ENCODE measurements at places on chromosomes 7 and 10. TPM values are rescaled to one million over a fixed set of nuclear protein-coding genes. Genes with fewer than 3 reads are reported as not detected.

EVX1 gene
- not detected for total RNA-seq

FAM241B gene
- not detected for total RNA-seq

ADAM8 gene
- total RNA-seq: 7.8 TPM

DNA sequence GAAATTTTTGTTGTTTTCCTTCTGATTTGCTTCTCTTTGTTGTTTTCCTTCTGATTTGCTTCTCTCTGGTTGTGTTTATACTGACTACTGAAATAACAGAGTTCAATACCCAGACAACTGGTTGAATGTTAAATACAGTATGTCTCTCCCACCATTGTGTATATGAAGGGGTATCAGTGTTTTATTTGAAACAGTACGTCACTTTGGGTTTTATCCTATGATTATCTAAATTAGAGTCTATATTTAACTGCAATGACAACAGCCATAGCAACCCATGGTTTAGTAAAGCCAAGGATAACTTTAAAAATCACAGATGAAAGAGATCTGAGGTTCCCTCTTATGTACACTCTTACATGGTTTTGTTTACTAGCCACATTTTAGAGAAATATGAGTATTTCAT lies 141.3 kb downstream of the GNAT3 start:
- no peak for DNase-seq

DNA sequence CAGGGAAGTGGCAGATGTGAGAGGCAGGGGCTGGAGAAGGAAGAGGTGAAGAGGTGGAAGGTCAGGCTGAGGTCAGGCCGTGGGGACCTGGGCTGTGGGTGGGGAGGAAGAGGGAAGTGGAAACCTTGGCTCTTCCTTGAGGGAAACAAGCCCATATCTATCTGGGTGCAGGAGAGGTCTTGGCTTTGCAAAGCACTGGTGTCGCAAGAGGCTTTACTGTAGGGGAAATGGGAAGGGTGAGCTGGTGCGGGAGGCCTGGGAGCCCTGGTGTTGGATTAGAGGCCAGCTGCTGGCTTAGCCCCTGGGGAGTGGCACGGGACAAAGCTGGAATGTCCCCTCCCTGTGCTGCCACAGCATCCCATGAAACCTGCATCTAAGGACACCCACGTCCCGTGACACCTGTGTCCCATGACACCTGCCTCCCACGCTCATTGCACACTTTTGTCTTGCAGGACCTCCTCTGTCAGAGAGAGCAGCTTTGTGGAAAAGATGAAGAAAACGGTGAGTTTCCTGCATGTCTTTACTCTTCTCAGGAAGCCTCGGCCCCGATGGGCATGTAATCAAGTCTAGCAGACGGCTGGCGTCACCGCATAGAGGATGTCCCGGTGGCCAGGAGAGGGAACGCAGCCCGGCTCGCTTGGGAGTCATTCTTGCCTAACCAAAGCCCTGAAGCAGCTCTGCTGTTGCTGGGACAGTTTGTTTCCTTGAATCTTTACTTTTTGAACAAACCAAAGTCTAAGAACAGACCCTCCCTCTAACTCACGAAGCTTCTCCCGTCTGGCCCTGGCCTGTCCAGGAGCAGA lies 22.2 kb downstream of the TMEM120A start:
- DNase-seq: peak; percentile 83

COL28A1 gene
- total RNA-seq: under 0.01 TPM

DNA sequence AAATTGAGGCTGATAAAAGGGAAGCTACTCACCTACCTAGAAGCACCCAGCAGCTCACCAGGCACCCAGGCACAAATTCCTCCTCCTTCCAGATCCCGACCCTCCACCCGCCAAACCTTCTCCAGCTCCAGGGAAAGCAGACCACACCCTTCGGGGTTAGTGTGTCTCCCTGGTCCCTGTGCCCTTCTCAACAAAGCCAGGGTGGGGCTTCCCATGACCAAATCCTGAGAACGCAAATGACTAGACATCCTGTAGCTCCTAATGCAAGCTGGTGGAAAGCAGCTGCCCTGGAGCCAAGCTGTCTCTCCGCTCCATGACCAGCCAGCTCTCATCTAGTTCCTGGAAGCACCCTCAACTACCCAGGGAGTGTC lies 4.4 kb downstream of the TBX20 start:
- peak; percentile 40 for DNase-seq

ELMO1 gene
- under 0.01 TPM for total RNA-seq

DBF4 gene
- 31.1 TPM for total RNA-seq

CYP2C9 gene
- under 0.01 TPM for total RNA-seq

DNA sequence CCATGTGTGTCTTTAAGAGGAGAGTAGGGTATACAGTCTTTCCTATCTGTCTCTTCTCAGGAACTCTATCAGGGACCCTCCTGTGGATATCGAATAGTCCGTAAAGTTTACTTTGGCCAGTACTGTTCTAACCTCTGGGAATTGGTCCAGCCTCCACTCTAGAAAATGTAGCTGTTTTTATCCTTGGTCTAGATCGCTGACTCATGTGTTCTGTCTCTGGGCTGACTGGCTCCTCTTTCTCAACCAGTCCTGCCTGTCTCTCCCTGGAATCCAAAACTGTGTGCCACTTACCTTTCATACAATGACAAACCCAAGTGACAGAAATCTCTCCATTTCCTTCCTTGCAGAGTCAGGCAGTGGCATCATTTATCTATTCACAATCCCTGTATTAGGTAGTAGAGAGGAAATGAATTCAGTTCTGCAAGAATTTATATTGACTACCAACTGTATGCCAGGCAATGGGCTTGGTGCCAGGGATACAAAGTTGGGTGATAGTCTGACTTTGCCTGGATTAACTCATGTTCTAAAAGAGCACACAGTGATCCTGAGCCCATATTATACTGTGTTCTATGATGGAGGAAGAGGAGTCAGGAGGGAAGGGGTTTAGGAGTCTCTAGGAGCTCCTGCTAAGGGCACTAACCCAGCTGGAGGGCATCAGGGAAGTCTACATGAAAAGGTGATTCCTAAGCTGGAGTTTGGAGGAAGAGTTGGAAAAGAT lies 232.7 kb downstream of the LRMDA start:
- DNase-seq: no peak

MCM7 gene
- 73.8 TPM for total RNA-seq

EPDR1 gene
- total RNA-seq: 11.0 TPM

DNA sequence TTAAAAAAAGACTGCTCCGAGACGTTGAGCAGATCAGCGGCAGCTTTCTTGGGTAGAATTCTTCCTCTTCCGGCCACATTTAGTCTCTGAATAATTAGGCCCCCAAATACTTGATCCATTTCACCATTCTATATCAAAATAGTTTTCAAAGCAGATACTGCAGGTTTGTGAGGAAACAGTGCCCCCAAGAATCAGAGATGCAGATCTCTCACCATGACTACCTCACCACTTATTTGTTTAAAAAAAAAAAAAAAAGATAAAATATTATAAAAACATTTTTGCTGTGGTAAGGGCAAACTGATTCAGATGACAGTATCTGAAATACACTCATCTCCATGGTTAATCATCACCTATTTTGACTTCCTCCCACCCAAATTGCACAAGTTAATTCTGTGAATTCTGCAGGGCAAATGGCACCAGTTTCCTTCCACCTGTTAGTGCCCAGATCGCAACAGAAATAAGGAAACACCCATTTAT lies 210.4 kb downstream of the FAM107B start:
- no peak for DNase-seq

GRCh38 chr7:120486164-120486563 lies 213.2 kb downstream of the KCND2 start:
- DNase-seq: no peak

DNA sequence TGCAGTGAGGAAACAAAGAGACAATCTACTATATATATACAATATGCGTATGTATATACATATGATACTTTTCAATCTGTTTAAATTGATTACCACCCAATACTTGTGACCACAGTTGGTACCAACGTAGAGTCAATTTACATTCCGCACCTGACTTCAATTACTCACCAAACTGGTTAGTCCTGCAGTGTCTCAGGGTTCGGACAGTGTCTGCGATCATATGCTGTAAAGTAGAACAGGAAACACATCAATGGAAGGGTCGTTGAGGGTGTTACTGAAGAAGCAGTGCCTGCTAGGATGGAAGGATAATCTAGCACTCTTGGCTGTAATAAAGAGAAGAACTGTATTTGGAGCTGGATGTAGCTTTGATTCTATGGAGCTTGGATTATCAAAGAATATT lies 179.7 kb upstream of the CDCA7L start:
- no peak for DNase-seq

DNA sequence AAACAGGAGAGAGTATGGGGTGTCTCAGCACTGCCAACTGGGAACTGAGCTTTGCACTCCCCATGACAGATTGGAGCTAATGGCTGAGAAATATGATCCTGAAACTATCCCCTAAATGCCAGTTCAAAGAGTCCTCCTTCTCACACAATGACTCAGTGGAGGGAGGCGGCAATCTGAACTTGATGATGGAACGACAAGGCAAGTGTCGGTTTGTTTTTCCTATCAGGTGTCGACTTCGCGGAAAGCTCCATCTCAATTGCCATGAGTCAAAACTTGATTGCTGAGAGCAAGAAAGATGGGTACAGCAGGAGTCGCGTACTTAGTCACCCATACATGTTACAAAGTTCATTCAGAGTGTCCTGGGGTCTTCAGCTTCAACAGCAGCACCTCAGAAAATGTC lies 52.5 kb downstream of the NPY start:
- DNase-seq: no peak

DNA sequence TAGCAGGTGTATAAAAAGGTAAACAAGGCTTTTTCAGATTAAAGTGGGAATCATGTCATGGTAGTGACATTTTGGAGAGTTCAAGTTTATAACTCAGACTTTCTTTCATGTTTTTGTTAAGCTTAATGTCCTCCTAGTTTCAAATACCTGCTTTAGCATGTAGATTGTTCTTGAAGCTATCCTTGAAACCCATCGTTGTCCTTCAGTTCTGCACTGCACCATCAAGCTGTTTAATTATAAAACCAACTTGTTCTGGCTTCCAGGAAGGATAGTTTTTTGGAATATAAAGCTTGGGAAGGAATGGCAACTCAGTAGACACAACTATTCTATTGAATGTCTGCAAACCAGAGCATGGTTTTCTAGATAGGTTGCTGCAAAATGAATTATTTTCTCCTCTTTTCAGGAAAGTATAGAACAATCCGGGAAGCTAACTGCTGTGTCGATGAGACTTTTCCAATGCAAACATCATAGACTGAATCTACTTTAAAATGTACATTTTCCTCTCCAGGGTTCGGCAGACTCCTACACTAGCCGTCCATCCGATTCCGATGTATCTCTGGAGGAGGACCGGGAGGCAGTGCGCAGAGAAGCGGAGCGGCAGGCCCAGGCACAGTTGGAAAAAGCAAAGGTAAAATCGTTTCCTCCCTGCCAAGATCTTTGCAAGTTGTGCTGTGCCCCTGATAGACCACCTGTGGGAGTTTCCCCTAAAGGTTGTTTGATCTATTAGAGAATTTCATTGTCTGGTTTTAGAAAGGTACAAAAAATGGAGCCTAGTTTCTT lies 249.8 kb downstream of the NSUN6 start:
- no peak for DNase-seq

- DNase-seq: no peak
These were observed 1.8 kb upstream of the LBX1 start for GRCh38 chr10:101231092-101231491.

CFAP43 gene
- total RNA-seq: under 0.01 TPM

All from fibroblast of villous mesenchyme (primary cell).